LHCN-M2 (cell line): ENCODE measurements at places on chromosomes 1 and 21. TPM values are rescaled to one million over a fixed set of nuclear protein-coding genes. Genes with fewer than 3 reads are reported as not detected.

GRCh38 chr21:34576041-34576511 lies 38.8 kb downstream of the RCAN1 start:
- DNase-seq = no peak

DNA sequence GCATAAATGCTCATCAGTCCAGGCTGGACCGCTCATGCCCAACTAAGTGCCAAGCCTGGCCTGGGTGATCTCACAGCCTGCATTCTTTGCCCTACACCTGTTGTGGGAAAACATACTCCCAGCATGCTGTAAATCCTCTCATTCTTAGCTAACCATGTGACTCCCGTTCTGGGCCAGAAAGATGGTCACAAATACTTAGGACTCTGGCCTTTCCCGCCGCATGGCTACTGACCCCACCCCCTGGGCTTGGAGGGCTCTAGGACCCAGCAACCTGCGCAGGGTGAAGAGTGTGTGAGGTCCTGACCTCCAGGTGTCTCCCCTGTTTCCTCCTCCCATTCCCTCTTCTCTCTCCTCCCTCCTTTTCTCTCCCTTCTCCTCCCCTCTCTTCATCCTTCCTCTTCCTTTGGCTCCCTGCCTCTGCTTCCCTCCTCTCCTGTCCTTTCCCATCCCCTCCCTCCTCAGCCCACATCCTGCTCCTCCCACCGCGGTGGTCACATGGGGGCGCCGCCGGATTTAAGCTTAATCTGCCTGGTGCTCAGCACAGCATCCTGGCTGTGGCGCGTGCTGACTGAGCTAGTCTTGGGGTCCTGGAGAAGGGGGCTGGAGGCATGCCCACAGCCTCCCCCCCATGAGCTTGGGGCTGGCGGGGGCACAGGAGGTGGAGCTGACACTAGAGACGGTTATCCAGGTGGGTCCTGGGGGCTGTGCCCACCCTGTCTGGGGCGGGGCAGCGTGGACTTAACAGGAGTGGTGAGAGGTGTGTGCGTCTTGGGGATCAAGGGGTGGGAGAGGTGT lies at the start of gene CROCC:
TSS of gene CROCC (plus strand) at position 541 of the 795 bp plus-strand sequence. CDS start at position 629, 88 bp downstream.
- peak; percentile 68 for DNase-seq

DNA sequence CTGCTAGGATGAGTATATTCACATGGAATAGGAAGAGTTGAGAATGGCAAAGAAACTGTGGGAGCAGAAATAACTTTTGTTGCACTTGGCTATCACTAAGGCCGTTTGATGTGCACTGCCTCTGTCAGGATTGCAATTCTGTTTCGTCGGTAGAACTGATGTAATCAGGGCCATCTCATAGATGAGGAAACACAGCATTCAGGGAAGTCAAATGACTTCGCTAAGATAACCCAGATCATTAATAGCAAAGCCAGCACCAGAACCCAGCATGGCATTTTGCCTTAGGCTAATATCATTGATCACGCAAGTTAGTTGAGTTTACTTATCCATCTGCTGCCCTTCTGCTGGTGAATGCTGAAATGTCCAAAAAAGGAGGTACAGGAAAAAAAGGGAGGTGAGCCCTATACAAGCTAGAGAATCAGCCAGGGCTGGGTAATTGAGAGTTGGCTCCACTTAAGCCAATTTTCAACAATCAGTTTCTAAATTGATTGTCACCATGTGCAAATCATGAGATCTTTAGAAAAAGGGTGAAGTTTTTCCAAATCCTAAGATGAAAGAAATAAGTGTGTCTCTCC lies 7.6 kb downstream of the RASSF5 start:
- DNase-seq = no peak

DNA sequence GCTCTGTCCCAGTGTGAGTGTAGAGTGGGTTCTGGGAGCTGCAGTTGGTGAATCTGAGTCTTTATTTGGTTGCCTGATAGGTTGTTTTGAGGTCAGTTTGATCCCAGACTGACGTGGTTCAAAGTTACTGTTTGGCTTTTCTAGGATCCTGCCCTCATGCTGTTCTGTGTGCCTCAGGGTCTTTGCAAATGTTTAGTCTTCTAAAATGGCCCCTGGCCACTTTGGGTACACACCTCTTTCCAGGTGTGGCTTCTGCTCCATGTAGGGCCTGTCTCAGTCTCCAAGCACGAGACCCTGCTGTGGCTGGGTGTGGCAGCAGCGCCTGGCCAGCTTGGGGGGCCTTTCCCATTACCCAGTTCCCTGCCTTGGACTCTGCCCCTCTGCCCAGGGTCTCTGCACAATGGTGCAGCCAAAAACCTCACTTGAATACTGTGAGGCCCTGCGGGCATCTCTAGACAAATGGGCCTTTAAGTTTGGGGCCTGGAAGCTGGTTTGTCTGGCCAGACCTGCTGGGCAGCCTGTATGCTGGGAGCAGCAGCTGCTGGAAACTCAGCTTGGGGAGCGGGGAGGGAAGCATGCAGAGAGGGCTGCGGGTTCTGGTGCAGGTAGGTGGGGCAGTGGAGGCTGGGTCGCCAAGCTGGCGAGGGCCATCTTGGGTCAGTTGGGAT lies 5.6 kb downstream of the PTPRF start:
- no peak for DNase-seq

PADI2 gene
- total RNA-seq = 0.38 and 0.86 TPM in 2 replicates

DNA sequence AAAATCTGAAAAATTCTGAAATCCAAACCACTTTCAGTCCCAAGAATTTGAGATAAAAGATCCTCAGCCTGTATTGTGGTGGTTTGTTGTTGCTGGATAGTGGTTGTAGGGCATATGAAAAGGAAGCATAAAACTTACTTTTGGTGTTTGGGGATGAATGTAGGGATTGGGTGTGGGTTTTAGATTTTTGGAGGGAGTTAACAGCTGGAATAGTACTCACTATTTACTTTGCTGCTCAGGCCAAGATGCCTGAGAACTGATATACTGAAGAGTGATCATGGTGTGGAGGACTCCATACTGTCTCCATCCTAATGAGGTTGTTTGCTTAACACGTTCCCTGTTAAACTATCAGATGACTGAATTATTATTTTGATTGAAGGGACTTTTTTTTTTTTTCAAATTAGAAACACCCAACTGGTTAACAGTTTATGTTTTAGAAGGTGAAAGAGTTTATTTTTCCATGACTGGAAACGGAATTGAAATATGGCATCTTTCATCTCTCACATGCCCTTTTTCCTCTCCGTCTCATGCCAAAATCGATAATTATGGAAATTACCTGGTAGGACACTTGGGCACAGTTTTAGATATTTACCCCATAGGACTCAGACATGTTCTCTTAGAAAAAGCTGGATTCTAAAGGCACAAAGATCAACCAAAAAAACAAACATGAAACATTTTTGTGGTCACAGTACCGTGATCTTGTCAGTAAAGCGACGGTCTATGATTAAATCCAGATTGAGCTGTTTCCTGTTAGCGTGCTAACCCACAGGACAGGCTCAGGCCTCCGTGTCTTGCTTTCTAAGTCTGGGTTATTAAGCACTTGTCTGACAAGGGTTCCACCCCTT lies 37.3 kb downstream of the RGL1 start:
- DNase-seq = peak; percentile 90

DNA sequence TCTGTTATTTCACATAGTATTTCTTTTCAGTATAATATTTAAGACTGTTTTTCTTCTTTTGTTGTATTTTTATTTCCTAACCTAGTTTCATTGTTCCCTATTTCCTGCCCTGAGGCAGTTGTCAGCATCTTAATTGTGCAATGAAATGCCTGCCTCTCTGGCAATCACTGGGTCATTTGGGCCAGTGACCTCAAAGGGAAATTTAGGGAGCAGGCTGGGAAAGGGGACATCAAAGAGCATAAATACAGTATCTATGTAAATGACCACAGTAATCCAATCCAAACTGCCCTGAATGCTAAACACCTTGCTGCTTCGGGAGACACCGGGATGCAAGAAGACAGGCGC lies 147.8 kb downstream of the TLR5 start:
- DNase-seq = peak; percentile 7

DNA sequence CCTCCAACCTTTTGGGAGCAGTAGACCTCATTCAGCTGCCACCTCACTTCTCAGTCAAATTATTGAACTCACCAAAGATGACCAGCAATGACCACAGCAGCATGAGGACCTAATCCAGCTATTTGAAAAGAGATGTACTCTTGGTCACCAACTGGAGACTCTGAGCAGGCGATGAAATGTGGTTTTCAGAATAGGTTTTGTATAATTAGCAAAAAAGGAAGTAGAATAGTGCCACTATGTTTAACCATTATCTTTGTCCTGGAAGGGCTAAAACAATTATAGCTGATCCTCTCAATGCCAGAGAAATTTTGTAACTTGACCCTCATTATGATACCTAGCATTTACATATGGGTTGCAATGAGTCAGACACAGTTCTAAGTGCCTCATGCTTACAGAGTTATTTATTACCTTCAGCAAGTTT lies at the start of gene FCRL2:
TSS of gene FCRL2 (minus strand) at position 162 of the 421 bp plus-strand sequence. CDS start at position 103, 59 bp downstream.
- no peak for DNase-seq

HFM1 gene
- total RNA-seq = 0.06 and 0.13 TPM in 2 replicates

DNA sequence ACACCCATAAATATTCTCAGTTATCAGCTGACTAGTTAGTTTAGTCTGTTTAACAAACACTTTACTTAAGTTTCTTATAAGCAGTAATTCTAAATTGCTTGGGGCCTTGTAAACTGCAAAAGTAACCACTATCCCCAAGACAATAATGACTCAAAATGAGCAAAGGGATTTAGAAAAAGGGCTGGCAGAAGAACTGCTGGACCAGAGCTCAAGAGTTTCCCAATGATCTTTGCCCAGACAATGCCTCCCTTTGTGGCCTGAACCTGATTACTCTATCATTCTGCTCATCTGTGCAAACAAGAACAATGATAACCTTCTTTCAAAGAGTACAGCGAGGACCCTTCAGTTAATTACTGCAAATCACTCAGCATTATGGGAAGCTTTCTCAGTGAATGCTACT lies 123.5 kb downstream of the TIAM1 start:
- peak; percentile 89 for DNase-seq

DNA sequence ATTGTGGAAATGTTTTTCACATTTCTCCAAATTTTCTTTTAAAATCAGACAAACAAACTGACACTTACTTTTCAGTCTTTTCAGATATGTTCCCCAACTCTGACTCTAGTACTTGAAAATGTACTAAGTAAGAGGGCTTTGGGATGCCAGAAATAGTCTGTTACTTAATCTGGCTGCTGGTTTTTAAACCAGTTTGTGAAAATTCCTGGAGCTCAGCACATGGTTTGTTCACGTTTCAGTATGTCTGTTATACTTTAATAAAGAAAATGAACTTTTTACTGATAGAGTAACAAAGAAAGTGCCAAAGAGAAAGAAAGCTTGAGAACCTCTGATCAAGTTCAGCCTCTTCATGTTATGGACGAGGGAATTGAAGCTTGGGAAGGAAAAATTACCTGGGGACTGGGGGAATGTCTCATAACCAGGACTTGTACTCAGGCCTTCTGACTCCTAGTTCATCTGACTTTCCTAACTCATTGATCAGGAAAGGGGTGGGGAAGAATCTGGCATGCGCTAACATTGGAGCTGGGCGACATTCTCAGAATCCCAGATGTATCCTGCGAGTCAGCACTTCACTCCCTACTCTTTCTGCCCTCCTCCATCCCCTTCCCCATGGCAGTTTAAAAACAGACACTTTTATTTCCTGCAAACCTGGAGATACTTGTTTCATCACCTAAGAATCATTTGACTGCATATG lies 30.8 kb upstream of the DNAJC6 start:
- DNase-seq = no peak

GRCh38 chr1:23727362-23727811 lies 15.9 kb upstream of the ELOA start:
- DNase-seq = no peak

DNA sequence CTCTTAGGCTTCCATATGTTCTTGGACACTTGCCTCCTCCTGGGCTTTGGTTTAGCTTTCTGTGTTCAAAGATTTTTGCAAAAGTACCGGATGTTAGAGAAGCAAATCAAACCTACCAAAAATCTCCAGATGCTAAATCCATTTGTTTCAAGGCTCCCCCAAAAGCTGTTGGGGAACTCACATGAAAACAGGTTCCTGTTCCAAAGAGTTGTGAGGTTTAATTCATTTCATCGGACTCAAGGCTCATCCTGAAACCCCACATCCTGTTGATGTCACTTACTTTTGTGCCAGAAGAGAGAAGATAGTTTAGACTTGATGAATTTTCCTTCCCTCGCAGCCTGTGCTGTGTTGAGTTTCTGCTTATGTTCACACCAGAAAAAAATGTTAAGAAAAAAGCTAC lies 41.7 kb upstream of the RXRG start:
- DNase-seq = no peak

TMEM82 gene
- 0.11 TPM in 1 of 2 replicates, not detected in the other for total RNA-seq

DNA sequence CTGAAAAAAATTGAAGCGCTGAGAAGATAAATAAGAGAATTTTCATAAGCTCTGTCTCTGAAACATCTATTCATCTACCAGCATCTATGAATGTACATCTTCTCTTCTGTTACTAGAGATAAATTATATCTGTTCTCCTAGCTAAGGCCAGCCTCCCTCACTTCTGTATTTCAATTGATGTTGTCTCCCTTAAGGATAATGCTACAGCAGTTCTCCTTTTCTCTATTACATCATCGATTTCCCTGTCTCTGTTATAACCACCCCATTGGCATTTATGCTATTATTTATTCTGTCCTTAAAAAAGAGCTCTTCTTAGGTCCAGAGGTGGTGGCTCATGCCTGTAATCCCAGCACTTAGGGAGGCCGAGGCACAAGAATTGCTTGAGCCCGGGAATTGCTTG lies 42.9 kb upstream of the TMCO2 start:
- DNase-seq = no peak

CELA3B gene
- not detected in 2 replicates for total RNA-seq

LCE2B gene
- total RNA-seq = not detected in 2 replicates

DNA sequence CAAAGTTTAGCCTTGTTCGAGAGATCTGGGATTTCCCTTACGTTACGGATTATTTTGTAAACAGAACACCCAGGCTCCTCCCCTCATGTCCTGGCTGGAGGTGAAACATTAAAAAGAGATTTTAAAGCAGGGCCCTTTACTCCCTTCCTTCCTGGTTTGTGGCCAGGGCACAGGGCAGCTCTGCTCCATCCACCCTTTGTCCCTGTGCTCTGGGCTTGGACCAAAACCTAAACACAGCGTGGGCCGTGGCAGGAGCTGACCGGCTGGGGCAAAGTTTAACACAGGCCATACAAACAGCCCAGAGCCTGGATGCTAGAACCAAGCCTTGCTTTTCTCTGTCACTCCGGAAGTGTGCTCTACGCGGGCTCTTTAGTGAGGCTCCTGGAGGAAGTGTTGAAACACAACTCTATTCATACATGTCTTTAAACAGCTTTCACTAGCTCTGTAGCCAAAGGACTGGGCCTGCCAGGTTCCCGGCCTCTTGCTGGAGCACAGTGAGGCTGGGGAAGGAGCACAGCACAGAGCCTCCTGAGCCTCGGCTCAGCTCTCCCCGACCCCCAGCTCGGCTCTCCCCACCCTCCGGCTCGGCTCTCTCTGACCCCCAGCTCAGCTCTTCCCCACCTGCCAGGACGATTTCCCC lies 84.7 kb downstream of the PDE9A start:
- DNase-seq = no peak
